Stimulated activated CD8-positive, alpha-beta memory T cell treated with anti-CD3 and anti-CD28 coated beads, Interleukin-15, amount 100 ng/mL, for 4 hours (primary cell): ENCODE measurements at places on chromosomes 7 and 10.

- no peak for DNase-seq
These were observed 3.8 kb upstream of the DDX50 start for GRCh38 chr10:68897336-68897741.

DNA sequence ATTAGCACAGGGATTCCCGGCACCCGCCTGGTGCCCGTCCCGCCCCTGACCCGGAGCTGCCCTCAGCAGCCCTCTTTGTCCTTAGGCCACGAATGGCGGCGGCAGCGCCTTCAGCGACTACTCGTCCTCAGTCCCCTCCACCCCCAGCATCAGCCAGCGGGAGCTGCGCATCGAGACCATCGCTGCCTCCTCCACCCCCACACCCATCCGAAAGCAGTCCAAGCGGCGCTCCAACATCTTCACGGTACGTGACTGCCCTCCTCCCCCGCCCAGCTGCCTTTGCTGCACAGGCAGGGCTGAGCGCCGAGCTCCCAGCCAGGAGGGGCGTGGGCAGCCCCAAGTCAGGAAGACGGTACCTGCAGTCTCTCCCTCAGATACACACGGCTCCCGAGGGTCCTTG is 33.6 kb downstream of the AGAP3 start:
- no peak for DNase-seq

- DNase-seq, result peak; percentile 23
These were observed 65.2 kb downstream of the GOLGA7B start for GRCh38 chr10:97914837-97915211.

GRCh38 chr10:103547391-103547946 is 54.0 kb downstream of the NEURL1 start:
- DNase-seq, result no peak

DNA sequence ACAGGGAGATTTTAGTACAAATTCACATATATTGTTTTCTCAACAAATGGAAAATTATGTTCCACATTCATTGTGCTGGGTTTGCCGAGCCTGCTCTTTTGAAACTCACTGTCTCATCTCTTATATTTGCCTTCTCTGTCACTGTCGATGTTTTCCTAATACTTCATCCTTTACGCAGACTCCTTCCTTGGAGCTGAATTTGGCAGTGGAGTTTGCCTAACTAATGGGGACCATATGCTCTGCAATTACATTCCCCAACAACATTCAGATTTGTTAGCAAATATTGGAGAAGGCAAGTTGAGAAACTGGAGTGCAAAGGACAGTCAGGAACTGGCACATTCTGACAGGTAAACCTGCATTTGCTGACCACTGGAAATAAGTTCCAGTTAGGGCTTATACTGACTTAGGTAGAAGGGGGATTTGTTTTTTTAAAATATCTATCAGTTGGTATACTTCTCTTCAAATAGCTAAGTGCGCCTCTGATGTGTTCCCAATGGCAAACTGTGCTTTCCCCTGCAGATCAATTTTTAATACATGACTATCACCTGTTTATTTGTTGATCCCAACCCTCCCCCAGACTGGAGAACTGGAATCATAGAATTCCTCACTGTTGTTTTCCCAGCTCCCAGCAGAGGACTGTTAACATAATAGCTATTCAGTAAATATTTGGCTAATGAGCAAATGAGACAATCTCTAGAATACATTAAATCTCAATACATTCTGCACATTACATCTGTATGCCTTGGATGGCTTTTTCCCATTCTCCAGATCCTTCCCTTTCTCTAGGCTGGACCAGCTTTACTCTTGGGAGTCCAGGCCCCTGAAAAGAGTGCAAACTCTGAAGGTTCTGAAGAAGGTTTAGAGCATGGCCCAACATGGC is 769.3 kb downstream of the KCNMA1 start:
- no peak for DNase-seq

DNA sequence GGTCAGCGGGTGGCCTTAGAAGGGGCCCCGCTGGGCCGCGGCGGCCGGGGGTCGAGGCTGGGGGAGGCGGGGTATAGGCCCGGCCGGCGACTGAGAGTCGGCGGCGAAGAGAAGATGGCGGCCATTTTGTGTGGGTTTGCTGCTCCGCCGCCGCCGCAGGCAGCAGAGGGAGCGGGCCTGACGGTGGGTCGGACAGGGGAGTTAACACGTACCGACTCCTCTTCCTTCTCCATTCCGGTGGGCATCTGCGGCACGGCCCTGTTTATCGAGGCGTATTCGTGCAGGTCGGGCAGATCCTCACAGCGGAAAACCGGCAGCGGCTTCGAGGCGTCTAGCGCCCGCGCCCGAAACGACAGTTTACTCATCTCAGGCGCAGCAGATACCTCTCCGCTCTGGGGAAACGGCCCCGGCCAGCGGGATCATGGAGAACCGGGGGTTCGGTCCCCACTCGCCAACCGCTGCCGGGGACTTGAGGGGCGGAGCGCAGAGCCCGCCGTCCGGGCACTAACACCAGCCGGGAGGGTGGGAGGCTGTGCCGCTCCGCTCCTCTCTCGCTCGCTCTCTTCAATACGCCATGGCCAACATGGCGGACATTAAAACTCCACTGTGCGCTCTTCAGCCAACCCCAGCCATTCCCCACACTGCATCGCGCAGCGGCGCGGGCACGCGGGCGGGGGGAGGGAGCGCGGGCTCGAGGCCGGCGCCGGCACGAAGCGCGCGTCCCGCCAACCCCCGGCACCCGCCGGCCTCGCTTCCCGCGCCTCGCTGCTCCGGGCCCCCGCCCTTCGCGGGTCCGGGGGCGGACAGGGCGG is at the start of gene EPC1:
Gene EPC1, minus strand, starts transcription at position 608 of the 812 bp plus-strand sequence. Its CDS starts 243 bp downstream, at position 365.
- DNase-seq, result peak; percentile 73

DNA sequence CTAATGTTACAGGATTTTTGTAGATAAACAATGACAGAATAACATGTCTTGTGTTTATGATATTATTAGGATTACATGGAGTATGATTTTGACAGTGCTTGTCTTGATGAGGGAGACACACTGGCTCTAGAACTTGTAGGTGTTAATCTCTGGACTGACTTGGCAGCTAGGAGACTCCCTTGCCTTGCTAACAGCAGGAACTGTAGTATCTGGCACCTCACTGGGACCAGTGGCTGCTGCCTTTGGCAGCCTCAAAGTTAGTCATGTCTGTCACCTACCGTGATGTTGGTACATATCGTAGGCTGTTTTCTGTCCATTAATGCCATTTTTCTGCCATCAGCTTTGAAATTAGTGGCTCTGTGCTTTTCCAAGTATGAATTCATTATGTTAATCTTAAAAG is 261.5 kb downstream of the CDK14 start:
- DNase-seq, result no peak

- no peak for DNase-seq
These were observed 73.3 kb downstream of the ZMIZ1 start for GRCh38 chr10:79142064-79142491.

GRCh38 chr10:101668566-101668965 is 26.4 kb downstream of the FBXW4 start:
- DNase-seq, result no peak

DNA sequence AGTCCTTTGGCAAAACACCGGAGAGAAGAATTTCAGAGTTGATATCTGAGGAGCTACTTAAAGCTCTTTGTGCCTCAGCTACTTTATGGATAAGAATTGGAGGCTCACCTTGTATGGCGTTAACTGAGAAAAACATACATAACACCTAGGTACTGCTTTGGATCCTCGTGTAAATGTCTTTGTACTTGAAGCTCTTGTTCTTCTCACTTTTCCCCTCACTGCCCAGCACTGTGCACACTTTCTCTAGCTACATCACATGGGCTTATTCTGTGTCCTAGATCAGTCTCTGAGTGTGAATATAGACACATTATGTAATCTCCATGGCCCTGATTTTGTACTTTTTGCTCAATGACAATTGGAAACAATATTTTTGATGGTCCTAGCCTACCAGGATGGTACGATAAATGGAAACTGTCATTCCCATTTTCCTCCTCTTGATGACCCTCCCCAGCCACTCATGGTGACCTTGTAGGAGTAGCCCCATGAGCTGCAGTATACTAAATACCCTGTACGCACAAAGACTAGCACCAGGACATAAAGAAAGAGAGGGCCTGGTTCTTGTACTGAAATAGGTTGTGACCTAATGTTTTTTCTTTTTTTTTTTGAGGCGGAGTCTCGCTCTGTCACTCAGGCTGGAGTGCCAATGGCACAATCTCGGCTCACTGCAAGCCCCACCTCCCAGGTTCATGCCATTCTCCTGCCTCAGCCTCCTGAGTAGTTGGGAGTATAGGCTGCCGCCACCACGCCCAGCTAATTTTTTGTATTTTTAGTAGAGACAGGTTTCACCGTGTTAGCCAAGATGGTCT is 22.1 kb downstream of the STAMBPL1 start:
- no peak for DNase-seq

GRCh38 chr10:88705958-88706357 is at the start of gene LIPK:
TSS of gene LIPK (plus strand) at chr10:88706249. CDS start at chr10:88724544, 18,295 bp downstream.
- DNase-seq, result no peak

- no peak for DNase-seq
These were observed 27.4 kb downstream of the TAX1BP1 start for GRCh38 chr7:27767374-27767773.

- DNase-seq, result no peak
These were observed 41.1 kb downstream of the PRR15 start for GRCh38 chr7:29604702-29605101.

GRCh38 chr7:37550872-37551271 is 102.2 kb upstream of the ELMO1 start:
- no peak for DNase-seq
